ENCODE measurements at places on chromosomes 7 and 10.

GRCh38 chr7:43666938-43667337 lies 62.4 kb downstream of the COA1 start:
- DNase-seq = no peak

DNA sequence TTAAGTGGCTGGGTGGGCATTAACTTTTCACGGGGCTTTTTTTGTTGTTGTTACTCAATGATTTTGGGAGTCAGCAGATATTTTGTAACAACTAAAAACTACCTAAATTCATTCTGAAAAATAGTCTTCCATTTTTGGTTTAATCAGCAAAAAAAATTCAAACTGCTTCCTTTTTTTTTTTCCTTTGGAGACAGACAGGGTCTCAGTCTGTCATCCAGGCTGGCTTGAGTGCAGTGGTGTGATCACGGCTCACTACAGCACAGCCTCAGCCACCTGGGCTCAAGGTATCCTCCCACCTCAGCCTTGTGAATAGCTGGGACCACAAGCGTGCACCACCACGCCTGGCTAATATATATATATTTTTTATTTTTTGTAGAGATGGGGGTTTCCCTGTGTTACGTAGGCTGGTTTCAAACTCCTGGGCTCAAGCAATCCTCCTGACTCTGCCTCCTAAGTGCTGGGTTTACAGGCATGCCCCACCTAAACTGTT lies 36.5 kb downstream of the SKIDA1 start:
- DNase-seq = no peak

- no peak for DNase-seq
These were observed 95.4 kb downstream of the ELMO1 start for GRCh38 chr7:37352974-37353948.

DNA sequence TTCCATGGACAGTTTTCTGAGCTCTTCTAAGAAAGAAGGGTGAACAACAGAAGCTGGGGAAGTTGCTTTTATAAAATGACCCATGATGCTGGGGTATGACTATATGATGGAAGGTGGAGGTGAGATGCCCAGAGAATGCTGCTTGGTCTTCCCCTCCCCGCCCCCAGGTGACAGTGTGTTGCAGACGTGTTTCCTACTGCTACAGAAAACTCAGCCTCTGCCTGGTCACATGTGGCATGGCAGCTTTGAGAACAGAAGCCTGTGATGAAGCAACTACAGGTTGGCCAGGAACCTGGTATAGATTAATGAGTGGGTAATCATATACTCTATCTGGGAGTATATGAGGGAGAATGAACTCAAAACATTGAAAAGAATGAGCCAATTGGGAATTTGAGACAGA lies 67.1 kb downstream of the MTURN start:
- no peak for DNase-seq

DNA sequence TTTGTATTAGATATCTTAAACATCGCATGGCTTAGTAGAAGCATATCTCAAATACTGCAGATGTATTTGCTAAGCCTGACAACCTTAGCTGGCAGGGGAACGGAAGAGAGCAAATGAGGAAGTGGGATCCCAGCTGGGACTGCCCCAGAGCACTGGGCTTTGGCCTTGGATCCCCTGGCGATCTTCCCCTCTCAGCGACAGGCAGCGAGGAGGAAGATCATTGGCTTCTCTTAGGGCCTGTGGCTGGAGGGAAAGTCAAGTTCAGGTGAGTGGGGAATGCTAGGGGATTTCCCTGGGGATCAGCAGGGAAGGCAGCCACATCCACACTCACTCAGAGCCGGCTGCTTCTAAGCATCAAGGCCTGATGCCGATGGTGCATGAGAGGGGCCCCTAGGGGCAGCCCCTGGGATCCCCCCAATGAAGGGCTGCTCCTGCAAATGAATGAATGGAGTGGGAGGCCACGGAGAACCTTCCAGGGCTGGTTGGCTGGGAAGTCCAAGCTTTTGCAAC lies 42.0 kb downstream of the LYZL2 start:
- no peak for DNase-seq

GRCh38 chr10:113454341-113455061 lies 98.4 kb upstream of the HABP2 start:
- DNase-seq = no peak

- DNase-seq = no peak
These were observed 43.3 kb upstream of the EZH2 start for GRCh38 chr7:148927123-148928045.

DNA sequence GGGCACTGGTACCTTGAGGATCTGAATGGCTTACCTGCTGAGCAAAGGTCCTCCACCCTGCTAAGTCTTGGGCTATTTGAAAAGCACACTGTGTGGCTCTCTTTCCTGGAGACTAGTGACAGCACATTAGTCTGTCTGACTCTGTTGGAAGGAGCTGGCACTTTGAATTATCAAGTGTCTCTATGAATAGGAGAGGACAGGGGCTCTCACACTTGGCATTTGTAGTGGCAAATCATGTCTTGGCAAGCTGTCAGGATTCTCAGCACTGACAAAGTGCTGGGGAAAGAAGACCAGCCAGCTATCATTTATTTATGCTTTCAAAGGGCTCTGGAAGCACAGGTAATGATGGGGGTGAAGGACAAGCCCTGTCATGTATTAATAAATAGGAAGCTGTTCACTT lies 62.8 kb downstream of the MTPN start:
- DNase-seq = no peak

DNA sequence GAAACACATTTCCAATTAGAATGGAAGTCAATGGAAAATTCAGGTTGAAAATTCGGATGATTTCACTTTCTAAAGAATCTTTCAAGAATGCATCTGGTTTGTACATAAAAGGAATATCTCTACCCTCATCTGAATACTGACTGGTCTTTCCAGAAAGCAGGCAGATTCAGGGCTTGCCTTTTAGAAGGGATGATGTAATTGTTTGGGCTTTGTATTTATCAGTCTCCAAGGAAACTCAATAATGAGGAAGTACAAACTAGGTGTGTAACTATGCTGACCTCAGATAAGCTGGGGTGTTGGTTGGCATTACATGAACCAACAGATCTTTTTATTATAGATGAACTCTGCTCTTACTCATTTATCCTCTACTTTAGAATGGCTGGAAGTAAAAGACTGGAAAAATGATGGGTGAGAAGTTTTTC lies 24.1 kb downstream of the PDLIM1 start:
- DNase-seq = no peak

- DNase-seq = no peak
These were observed 31.3 kb downstream of the PLAC9 start for GRCh38 chr10:80163741-80164341.

GRCh38 chr7:151053096-151053495 lies 4.6 kb downstream of the CDK5 start:
- DNase-seq = no peak

- no peak for DNase-seq
These were observed 11.4 kb upstream of the REPIN1 start for GRCh38 chr7:150357270-150357669.

DNA sequence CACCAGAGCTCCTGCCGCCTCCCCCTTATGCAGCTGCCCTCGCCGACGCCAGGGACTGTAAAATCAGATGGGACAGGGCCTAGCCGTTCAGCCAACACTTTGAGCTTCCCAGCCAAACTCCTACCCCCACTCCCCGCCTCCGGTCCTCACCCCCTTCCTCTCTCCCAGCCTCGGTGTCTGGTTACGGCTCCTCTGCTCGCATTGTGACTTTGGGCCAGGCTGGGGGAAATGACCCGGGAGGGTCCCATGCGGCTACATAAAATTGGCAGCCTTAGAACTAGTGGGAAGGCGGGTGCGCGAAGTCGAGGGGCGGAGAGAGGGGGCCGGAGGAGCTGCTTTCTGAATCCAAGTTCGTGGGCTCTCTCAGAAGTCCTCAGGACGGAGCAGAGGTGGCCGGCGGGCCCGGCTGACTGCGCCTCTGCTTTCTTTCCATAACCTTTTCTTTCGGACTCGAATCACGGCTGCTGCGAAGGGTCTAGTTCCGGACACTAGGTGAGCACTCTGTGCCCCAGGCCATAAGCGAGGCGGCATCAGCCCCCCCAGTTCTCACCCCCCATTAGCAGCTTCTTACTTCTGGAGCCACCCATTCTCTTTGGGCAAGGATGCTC lies at the start of gene KAZALD1:
Gene KAZALD1 (plus strand): TSS at position 366 of the 608 bp plus-strand sequence. CDS start 604 bp downstream, outside the sequence.
- DNase-seq = no peak

DNA sequence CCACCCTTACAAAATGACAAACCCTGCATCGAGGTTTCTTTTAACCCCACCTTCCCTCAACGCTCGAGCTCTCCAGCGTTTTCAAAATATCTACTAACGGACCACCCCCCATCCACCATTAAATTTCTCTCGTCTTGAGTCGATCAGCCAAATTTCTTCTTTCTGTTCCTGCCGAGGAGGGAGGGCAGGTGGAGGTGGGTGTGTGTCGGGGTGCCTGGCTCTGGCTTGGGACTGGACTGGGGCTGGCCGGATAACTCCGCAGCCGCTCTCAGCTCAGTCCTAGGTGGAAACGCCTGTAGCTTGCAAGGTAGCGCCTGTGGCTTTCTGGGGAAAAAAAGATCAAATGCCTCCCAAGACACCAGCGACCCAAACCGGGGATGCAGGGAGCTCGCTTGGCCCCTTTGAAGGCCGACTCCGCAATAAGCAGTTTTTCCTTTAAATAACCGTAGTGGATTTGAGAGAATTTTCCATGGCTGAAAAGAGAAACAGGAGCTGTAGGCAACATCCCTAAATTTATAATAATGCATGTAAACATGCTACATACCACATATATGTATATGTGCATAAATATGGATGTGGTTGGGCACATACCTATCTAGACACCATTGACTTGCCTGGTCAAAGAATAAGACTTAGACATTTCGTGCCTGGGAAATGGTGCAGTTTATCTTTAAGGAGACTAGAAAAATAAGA lies 1.9 kb upstream of the TMEM178B start:
- no peak for DNase-seq

DNA sequence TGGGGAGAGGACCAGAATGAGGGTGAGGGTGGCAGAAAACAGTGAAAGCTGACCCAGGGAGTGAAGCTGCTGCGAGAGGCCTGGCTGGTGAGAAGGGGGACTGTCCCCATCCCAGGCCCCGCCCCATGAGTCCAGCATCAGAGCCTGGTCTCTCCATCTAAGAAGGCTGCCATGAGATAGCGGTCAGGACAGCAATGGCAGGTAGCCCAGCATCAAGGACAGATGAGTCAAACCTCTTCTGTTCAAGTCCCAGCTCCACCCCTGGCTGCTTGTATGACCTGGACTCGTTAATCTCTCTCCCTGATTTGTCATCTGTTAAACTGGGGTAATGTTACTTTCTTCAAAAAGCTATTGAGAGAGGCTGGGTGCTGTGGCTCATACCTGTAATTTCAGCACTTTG lies 22.2 kb downstream of the GPNMB start:
- DNase-seq = no peak
